ENCODE measurements at places on chromosomes 12 and 14.

DNA sequence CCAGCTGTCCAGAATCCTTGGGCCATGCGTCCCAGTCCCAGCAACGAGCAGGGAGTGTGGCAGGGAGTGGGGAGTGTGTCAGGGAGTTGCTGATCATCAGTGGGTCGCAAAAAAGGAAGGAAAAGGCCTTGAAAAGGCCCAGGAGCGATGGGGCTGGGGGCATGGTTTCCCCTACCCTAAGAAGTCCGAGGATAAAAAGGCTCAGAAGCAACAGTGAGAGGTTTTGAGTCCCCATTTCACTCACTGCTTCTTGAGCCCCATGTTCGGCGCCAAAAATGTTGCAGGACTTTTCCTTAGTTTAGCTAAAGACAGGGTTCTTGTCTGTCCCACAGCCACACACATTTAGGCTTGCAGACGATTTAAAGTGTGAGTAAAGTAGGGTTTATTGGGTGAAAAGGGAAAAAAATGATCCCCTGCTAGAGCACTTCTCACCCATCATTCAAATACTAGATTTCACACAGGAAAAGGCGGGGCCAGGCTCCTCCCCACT lies 189.5 kb downstream of the KCNC2 start:
- H3K27me3 ChIP-seq, result no peaks in the 10 kb centered on the region
- H3K4me1 ChIP-seq, result no peaks in the 10 kb centered on the region
- no peak overlapping the region for H3K4me3 ChIP-seq
- no peak for DNase-seq
- H3K27ac ChIP-seq, result no peak overlapping the region

DNA sequence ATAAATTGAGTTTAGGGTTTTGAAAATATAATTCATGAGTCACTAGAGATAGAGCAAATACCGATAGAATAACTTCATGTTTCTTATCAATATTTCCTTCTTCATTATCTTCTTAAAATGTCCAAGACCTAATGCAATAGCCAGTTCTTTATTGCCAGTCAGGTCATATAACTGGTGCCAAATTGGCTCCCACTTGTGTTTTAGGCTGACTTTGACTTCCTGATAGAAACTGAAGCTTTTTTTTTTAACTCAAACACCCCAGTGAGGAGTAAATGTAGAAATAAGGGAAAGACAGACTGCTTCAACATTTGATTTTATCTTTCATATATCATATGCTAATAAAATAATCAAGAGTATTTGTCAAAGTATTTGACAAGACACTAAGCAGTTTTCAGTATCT lies 80.7 kb downstream of the ARMH4 start:
- no peak overlapping the region for H3K27ac ChIP-seq
- H3K36me3 ChIP-seq, result no peaks in the 10 kb centered on the region
- no peak for DNase-seq
- peaks cover 30% of the 10 kb centered on the region for H3K27me3 ChIP-seq
- H3K4me1 ChIP-seq, result no peaks in the 10 kb centered on the region

GRCh38 chr14:56129933-56130332 lies 11.7 kb downstream of the PELI2 start:
- no peaks in the 10 kb centered on the region for H3K4me1 ChIP-seq
- peaks cover 95% of the 10 kb centered on the region for H3K27me3 ChIP-seq
- no peaks in the 10 kb centered on the region for H3K36me3 ChIP-seq
- H3K4me3 ChIP-seq, result no peak overlapping the region
- H3K27ac ChIP-seq, result no peak overlapping the region
- no peak for DNase-seq

DNA sequence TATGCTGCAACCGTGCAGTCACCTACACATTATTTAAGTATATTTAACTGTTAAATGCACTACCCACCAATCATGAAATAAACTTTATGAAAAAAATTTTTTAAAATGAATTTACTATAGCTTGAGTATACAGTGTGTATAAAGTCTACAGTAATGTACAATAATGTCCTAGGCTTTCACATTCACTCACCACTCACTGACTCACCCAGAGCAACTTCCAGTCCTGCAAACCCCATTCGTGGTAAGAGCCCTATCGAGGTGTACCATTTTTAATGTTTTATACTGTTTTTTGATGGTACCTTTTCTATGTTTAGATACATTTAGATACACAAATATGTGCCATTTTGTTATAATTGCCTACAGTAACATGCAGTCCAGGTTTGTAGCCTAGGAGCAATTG lies 48.1 kb downstream of the KLRG1 start:
- H3K27ac ChIP-seq, result no peak overlapping the region
- DNase-seq, result no peak
- no peaks in the 10 kb centered on the region for H3K36me3 ChIP-seq
- no peaks in the 10 kb centered on the region for H3K27me3 ChIP-seq
- no peak overlapping the region for H3K4me3 ChIP-seq
- no peaks in the 10 kb centered on the region for H3K4me1 ChIP-seq

- DNase-seq, result no peak
- no peaks in the 10 kb centered on the region for H3K36me3 ChIP-seq
- peaks cover 7% of the 10 kb centered on the region for H3K4me1 ChIP-seq
- no peak overlapping the region for H3K4me3 ChIP-seq
Measured at GRCh38 chr12:21906919-21907493, 34.2 kb downstream of the ABCC9 start.

DNA sequence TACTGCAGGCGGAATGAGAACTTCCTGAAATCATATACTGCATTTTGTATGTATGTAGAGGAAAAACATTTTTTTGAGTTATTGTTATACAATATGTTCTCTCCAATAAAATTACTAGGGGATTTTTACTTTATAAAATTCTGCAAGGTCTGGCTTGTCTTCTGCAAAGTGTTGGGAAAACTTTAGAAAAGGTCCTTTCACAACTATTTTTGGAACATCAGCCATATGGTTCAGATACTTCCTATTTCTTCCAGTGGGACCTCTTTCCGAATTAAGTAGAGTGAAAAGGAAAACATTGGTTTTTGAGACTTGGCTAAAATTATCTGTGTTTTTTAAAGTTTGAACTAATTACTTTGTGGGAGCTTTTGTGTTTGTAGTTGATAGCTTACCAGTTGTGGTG lies 52.7 kb downstream of the DAAM1 start:
- H3K27me3 ChIP-seq, result no peaks in the 10 kb centered on the region
- peaks cover 27% of the 10 kb centered on the region for H3K4me1 ChIP-seq
- no peaks in the 10 kb centered on the region for H3K36me3 ChIP-seq

DNA sequence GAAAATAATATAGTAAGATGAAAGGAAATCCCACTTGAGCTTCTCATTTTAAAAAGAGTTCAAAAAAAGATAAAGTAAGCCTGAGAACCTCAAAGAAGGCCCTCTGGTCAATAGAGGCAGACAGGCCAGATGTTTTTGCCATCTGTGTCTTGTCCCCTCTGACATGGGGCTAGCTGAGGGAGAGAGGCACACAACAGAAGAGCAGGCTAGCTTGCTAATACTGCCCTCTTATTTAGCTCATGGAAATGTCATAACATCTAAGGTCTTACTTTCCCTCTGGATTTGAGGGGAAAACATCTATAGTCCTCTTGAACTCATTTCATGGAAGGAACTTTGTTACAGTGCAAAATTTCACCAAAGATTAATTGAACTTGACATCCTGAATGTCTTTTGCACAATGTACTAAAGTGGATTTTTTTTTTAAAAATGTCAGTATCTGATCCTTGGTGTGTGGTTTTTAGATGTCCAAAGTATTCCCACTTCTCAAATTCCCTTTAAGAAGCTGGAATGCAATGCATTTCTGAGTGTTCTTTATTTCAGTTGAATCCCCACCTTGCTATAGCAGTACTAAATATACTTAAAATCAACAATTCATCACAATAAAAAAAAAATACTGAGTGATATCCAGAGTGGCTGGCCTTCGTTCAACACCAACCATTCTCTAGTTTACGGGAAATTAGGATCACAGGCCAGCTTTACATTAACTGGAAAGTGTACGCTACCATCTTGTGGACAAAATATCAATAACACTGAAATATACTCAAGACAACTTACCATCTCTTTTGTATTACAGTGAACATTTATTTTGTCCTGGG lies 176.7 kb downstream of the PAH start:
- no peaks in the 10 kb centered on the region for H3K27me3 ChIP-seq
- no peaks in the 10 kb centered on the region for H3K4me1 ChIP-seq
- no peaks in the 10 kb centered on the region for H3K36me3 ChIP-seq
- no peak overlapping the region for H3K4me3 ChIP-seq

DNA sequence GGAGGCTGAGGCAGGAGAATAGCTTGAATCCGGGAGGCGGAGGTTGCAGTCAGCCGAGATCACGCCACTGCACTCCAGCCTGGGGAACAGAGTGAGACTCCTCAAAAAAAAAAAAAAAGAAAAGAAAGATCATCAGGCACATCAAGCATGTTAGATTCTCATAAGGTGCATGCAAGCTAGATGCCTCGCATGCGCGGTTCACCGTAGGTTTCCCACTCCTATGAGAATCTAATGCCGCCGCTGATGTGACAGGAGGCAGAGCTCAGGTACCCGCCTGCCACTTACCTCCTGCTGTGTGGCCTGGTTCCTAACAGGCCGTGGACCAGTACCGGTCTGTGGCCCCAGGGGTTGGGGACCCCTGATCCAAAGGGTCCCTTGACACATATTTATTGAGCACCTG lies 7.0 kb downstream of the ACVR1B start:
- no peak overlapping the region for H3K4me3 ChIP-seq
- H3K27ac ChIP-seq, result no peak overlapping the region
- 0 out of 2 replicates have a peak, but pooled peaks cover 9% of the 10 kb centered on the region for H3K36me3 ChIP-seq
- no peaks in the 10 kb centered on the region for H3K27me3 ChIP-seq
- no peak for DNase-seq

Measured in PC-3 (cell line).